ENCODE measurements at places on chromosomes 11 and 22. TPM values are rescaled to one million over a fixed set of nuclear protein-coding genes. Genes with fewer than 3 reads are reported as not detected.

The C11orf54 gene
- total RNA-seq, result 11.6 TPM

The RFPL3 gene
- total RNA-seq, result not detected

The ZNF214 gene
- total RNA-seq, result 1.4 TPM

GRCh38 chr22:37604875-37605274, 3.8 kb upstream of the GGA1 start:
- no peak for DNase-seq
- no peak overlapping the region for H3K27ac ChIP-seq
- peaks cover 13% of the 10 kb centered on the region for H3K27me3 ChIP-seq
- H3K4me3 ChIP-seq, result no peak overlapping the region
- H3K36me3 ChIP-seq, result no peaks in the 10 kb centered on the region

GRCh38 chr22:20228939-20229272, 39.2 kb downstream of the RTN4R start:
- no peak overlapping the region for H3K27ac ChIP-seq
- no peak for DNase-seq
- no peaks in the 10 kb centered on the region for H3K27me3 ChIP-seq
- H3K4me3 ChIP-seq, result no peak overlapping the region
- H3K36me3 ChIP-seq, result no peaks in the 10 kb centered on the region

- H3K4me3 ChIP-seq, result no peak overlapping the region
- no peaks in the 10 kb centered on the region for H3K4me1 ChIP-seq
- H3K27me3 ChIP-seq, result peaks cover 46% of the 10 kb centered on the region
- H3K27ac ChIP-seq, result no peak overlapping the region
Measured at GRCh38 chr22:22616636-22617035, 27.8 kb upstream of the GGTLC2 start.

- peaks cover 36% of the 10 kb centered on the region for H3K4me1 ChIP-seq
- H3K27ac ChIP-seq, result peak overlapping the region; percentile 97
- H3K27me3 ChIP-seq, result no peaks in the 10 kb centered on the region
- peaks cover 4% of the 10 kb centered on the region for H3K36me3 ChIP-seq
Measured at GRCh38 chr11:64245401-64245796, 1.3 kb downstream of the PPP1R14B start.

- peaks cover 12% of the 10 kb centered on the region for H3K27me3 ChIP-seq
- no peak overlapping the region for H3K27ac ChIP-seq
- H3K36me3 ChIP-seq, result no peaks in the 10 kb centered on the region
Measured at GRCh38 chr22:30453731-30454510, 17.9 kb downstream of the SEC14L3 start.

GRCh38 chr22:25497716-25498115, 66.8 kb upstream of the GRK3 start:
- H3K27me3 ChIP-seq, result no peaks in the 10 kb centered on the region
- H3K4me3 ChIP-seq, result no peak overlapping the region
- no peak for DNase-seq

DNA sequence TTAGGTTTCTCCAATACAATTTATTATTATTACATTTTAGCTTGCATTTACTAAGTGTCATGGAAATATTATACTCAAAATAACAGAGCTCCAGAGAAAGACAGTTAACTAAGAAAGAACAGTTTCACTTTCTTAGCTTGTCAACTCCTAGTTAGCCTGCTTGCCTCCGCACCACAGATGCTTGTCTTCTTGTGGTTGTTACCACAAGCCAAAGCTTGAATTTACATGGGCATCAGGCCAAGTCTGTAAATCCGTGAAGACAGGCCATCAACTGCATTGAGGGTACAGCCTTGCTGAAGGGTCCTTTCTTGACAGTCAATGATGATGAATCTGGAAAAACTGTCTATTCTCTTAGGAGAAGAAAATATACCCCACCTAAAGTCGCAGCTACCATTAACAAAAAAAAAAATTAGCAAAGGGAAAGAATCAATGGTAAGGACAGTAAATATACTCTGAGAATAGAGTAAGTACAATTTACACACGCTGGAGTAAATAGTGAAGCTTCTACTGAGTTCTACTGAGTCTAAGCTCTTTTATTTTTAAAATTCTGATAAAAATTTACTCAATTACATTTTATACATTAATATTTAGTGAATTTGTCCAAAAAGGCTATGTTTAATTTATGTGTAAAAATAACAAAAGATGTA, 15.6 kb upstream of the DENND5A start:
- H3K4me3 ChIP-seq, result peak overlapping the region; percentile 40
- peak; percentile 25 for DNase-seq
- no peaks in the 10 kb centered on the region for H3K27me3 ChIP-seq
- H3K4me1 ChIP-seq, result peaks cover 25% of the 10 kb centered on the region
- peaks cover 6% of the 10 kb centered on the region for H3K36me3 ChIP-seq
- H3K27ac ChIP-seq, result peak overlapping the region; percentile 77

Data from chondrocyte (in vitro differentiated cells).